Non-pigmented ciliary epithelial cell (primary cell): ENCODE measurements at places on chromosomes 12 and 14.

GRCh38 chr12:122948605-122949004 lies 17.7 kb downstream of the ABCB9 start:
- DNase-seq: no peak

DNA sequence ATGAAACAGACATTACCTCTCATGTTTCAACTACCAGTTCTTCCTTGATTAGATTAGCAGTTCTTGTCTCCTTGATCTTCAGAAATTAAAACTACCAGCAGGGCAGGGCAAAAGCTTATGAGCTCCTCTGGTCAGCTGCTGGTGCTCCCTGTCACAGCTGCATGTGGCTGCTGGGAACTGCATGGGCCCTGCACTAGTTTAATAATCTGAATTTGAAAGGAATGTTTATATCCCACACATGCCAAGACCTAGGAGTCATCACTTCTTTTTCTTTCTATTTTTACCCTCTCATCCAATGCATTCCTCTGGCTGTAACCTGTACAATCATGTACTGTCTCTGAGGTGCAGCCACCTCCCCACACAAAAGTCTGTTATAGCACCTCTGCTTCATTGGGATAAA lies 73.9 kb downstream of the ARMH4 start:
- peak; percentile 59 for DNase-seq

DNA sequence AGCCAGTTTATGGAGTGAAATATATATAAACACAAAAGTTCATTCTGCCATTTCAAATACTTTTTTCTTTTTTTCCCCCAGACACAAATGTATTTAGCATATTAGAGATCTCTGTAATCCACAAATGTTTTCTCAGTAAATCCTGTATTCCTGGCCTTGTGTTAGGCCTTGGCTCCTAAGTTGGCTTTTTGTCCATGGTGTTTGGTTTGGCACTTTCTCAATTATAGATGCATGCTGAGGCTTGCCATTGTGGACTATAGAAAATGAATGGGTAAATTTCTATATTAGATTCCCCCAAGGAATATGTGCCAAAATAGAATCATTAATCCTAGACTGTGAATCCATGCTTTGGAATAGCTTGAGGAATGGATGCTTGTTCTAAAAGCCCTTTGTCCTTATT lies 17.0 kb downstream of the RIC8B start:
- no peak for DNase-seq

GRCh38 chr12:117080661-117081144 lies 18.5 kb downstream of the TESC start:
- DNase-seq: no peak
